ENCODE measurements at places on chromosomes 3 and 15. TPM values are rescaled to one million over a fixed set of nuclear protein-coding genes. Genes with fewer than 3 reads are reported as not detected.
A peak's percentile ranks its signal among the peaks of the same experiment; 100 is the strongest.

GRCh38 chr15:23038726-23039142 lies 635 bp downstream of the TUBGCP5 start:
- no peaks in the 10 kb centered on the region for H3K27me3 ChIP-seq
- DNase-seq = no peak
- peak overlapping the region; percentile 99 for H3K4me3 ChIP-seq

The PGBD4 gene
- total RNA-seq = 1.1 TPM

DNA sequence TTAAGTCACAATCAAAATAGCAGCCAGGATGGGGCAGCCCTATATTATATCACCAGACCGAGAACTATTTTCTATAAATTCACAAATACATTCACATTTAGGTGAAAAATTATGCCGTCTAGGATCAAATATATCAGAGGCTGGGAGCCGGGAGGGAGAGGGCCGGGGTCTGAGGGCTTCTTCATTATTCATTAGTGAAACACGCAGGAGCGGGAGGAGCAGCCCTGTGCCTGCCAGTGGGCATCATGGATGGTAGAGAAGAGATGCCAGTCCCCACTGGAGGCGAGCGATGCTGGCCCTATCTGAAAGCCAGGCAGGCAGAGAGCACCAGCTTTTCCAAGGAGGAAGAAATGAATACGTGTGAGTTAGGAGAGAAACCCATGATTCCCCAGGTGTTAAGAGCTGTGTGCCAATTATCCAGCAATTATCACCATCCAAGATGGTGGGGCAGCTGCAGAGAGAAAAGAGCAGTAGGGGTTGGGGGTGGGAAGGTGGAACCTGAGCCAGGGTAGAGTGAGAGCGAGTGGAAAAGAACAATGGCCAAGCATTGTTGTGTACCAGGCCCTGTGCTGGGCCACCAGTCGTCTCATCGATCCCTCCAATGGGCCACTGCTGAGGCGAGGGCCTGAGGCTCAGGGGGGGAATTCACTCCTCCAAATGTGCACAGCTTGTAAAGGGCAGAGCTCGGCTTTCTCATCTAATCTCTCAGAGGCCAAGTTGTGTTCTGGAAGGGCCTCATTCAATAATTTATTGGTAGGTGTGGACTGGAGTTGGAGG lies 261.3 kb upstream of the TLE3 start:
- no peaks in the 10 kb centered on the region for H3K36me3 ChIP-seq
- no peak for DNase-seq
- H3K27me3 ChIP-seq = no peaks in the 10 kb centered on the region
- no peak overlapping the region for H3K4me3 ChIP-seq
- H3K27ac ChIP-seq = no peak overlapping the region
- H3K4me1 ChIP-seq = peaks cover 10% of the 10 kb centered on the region

DNA sequence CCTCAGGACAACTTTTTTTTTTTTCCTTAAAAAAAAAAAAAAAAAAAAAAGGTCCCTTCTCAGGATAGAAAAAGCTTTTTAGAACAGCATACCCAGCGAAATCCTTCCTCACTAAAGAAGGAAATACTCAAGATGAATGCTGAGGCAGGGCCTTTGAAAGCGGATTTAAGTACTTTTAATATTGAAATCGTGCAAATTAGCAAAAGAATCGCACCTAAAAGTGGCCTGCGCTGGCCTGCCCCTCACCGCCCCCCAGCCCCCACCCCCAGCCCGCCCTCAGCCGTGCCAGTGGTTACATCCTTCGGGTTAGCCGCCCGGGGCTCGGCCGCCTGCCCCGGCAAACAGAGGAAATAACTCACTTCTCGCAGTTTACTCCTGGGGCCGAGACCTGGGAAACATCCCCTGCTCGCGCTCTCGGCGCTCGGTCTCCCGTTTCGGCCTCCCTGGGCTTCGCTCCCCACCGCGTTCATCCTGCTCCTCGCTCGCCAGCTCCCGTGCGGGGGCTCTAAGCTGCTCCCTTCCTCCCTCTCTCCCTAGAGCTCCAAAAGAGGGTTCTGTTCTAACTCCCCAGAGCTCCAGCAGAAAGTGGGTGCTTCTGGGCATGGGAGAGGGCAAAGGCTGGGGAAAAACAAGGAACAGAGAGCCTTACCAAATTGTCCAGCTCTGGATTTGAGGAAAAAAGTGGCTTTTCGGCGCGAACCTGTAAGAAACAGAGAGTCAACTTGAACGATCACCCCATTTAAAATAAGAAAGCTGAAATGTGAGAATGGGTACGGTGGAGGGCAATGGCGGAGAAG lies 5.2 kb downstream of the MEIS2 start:
- peak overlapping the region; percentile 35 for H3K27ac ChIP-seq
- no peak for DNase-seq
- no peaks in the 10 kb centered on the region for H3K4me1 ChIP-seq

DNA sequence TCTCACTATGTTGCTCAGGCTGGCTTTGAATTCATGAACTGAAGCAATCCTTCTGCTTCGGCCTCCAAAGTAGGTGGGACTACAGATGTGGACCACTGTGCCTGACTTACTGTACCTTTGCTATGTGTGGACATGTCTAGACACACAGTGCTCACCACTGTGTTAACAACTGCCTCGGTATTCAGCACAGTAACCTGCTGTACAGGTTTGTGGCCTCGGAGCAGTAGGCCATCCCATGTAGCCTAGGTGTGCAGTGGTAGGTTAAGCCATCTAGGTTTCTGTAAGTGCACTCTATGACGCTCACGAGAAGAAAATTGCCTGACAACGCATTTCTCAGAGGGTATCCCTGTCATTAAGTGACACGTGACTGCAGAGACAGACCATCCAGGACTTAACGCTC lies 70.3 kb downstream of the TAMM41 start:
- H3K4me1 ChIP-seq = no peaks in the 10 kb centered on the region
- no peak overlapping the region for H3K4me3 ChIP-seq
- no peaks in the 10 kb centered on the region for H3K27me3 ChIP-seq
- DNase-seq = no peak

- H3K27me3 ChIP-seq = no peaks in the 10 kb centered on the region
- no peaks in the 10 kb centered on the region for H3K4me1 ChIP-seq
Measured at GRCh38 chr3:175605851-175606250, 746.7 kb downstream of the NAALADL2 start.

Data from liver (tissue), 10 donors.